T-helper 17 cell (primary cell): ENCODE measurements at places on chromosomes 1 and 21. TPM values are rescaled to one million over a fixed set of nuclear protein-coding genes. Genes with fewer than 3 reads are reported as not detected.

DNA sequence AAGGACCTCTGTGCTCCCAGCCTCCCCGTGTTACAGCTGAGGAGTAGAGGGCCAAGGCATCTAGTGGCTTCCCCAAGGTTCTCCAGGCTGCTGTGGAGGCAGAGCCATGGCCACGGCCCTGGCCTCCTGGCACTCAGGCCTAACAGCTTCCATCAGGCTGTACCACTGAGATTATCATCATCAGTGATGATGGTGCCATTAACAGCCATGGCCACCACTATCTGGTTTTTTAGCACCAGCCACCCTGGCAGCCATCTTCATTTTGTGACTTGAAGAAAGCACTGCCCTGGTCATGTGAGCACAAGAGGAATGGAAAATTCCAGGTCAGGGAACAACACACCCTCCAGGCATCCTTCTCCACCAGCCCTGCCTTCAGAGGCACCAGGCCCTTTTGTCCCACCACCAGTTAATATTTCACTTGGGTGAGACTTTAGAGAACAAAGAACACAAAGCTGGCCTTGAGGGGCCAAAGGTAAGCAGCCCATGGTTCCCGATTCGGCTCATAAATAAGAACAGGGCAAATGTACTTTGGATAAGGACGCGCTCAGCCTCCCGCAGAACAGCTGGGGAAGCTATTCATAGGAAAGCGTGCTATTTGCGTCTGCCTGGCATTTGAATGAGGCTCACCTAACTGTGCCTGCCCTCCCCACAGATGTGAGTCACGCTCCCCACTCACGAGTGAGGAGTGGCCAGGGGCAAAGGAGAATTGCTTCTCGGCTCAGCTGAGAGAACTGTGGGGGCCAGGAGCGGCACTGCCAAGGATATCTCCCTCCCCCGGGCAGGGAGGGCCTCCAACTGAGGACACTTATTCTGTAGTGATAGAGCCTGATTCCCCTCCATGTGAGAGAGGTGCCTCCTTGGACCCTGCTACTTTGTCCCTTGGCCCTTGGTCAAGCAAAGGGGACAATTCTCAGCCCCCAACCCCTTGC is 95.6 kb downstream of the CD58 start:
- H3K4me1 ChIP-seq = peaks cover 3% of the 10 kb centered on the region
- no peak overlapping the region for H3K4me3 ChIP-seq
- peaks cover 26% of the 10 kb centered on the region for H3K27me3 ChIP-seq
- no peak for DNase-seq
- H3K36me3 ChIP-seq = peaks cover 3% of the 10 kb centered on the region
- no peak overlapping the region for H3K27ac ChIP-seq

DNA sequence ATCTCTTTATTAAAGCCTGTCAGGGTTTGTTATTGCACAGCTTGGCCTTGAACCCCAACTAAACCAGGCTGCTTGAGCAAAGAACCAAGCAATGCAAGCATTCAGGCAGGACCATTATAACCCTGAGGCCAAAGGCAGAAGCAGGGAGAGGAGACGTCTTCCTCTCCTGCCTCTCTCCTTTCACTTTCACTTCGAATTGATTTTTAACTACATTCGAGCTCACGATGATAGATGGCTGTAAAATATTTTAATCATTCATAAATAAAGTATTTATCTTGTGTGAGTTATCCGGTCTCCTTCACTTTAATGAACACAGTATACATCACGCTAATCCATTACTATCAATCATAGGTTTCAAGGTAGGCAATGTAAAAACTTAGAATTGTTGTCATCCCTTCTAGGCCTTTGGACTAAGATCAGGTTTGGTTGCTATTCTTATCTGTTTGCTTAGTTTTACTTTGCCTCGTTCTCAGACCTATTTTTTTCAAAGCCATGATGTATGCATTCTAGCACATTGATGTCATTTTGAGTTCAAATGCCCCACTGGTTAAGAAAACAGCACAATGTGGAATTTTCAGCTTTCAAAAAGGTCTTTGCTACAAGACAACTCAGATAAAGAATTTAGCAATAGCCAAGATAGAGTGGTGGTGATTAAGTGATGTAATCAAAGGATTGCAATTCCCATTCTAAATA is 480.2 kb upstream of the RUNX1 start:
- peaks cover 31% of the 10 kb centered on the region for H3K4me1 ChIP-seq
- no peak for DNase-seq
- H3K27ac ChIP-seq = peak overlapping the region; percentile 91
- no peaks in the 10 kb centered on the region for H3K36me3 ChIP-seq

GRCh38 chr21:34981791-34982190 is 67.3 kb downstream of the RUNX1 start:
- DNase-seq = no peak
- peak overlapping the region; percentile 6 for H3K27ac ChIP-seq
- H3K27me3 ChIP-seq = no peaks in the 10 kb centered on the region
- H3K4me3 ChIP-seq = no peak overlapping the region
- H3K4me1 ChIP-seq = peaks cover 59% of the 10 kb centered on the region

TMEM61 gene
- not detected for total RNA-seq

DNA sequence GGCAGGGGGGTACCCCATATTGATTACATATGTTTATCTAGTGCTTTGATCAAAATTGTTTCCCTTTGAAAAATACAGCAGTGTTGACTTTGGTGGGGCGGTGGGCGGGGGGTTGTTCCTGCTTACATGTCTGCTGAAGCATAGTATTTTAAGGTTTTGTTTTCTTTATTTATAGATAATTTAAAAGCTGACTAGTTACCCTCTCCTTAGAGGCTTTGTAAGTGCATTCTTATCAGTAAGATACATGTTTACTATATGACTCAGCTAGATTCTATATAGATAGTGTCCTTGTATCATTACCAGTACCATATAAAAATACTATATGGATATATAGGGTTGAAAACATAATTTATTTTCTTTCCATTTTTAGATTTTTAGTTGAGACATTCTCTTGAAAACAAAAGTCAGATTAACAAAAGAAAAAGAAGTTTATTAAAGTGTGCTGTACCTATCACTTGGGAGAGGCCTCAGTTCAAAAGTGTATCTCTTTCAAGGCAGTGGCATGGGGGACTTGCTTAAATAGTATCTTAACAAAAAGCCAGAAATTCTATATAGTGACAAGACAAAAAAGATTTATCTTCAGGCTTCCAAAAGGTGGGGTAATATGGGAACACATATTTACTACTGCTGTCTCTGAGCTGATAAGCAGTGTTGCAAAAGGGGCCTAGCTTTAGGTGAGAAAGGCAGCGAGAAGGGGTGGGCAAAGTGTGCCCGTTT is 79.0 kb downstream of the HS2ST1 start:
- H3K4me3 ChIP-seq = no peak overlapping the region
- no peak overlapping the region for H3K27ac ChIP-seq
- H3K36me3 ChIP-seq = no peaks in the 10 kb centered on the region

- H3K4me3 ChIP-seq = no peak overlapping the region
- H3K27me3 ChIP-seq = no peaks in the 10 kb centered on the region
- H3K4me1 ChIP-seq = peaks cover 15% of the 10 kb centered on the region
Measured at GRCh38 chr1:51690285-51690961, 73.5 kb downstream of the OSBPL9 start.

OLFML2B gene
- not detected for total RNA-seq

DNA sequence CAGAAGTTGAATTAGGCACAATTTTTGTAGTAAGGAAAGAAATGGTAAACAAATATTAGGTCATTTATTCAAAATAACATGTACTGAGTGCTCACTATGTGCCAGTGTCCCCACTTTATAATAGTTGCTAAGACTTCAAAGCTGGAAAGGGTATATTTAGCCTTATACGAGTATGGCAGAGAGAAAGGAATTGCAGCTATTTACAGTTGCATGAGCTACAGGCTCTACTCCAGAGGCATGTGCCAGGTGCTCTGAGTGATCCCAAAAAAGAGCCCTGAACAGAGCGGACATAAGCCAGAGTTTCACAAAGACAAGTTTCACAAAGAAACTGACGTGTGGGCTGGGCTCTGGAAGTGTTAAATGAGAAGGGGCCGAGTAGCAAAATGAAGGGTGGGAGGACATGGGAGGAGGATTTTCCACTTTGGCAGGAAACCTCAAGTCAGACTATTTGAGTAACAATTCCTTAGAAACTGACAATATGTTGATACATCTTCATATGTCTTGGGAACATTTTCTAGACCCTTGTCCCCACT is 40.9 kb downstream of the FASLG start:
- H3K4me1 ChIP-seq = peaks cover 35% of the 10 kb centered on the region
- no peak for DNase-seq
- H3K27me3 ChIP-seq = no peaks in the 10 kb centered on the region
- H3K36me3 ChIP-seq = no peaks in the 10 kb centered on the region
- H3K4me3 ChIP-seq = peak overlapping the region; percentile 63

SNX7 gene
- 2.1 TPM for total RNA-seq

- peaks cover 2% of the 10 kb centered on the region for H3K36me3 ChIP-seq
- H3K27me3 ChIP-seq = peaks cover 19% of the 10 kb centered on the region
- no peak for DNase-seq
- peaks cover 7% of the 10 kb centered on the region for H3K4me1 ChIP-seq
Measured at GRCh38 chr1:103106426-103107341, 1.6 kb downstream of the COL11A1 start.

PRMT2 gene
- total RNA-seq = 89.1 TPM

DNA sequence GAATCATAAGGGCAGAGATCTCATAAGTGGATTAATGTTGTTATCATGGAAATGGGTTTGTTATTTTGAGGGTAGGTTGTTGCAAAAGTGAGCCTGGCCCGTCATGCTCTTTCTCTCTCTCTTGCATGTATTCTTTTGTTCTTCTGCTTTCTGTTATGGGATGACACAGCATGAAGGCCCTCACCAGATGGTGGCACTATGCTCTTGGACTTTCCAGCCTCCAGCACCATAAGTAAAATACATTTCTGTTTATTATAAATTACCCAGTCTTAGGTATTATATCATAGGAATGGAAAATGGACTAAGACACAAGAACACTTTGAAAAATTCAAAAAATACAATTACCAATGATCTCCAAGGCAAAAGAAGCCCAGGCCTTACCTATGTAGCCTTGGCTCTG is 676.1 kb downstream of the PTPRU start:
- H3K27ac ChIP-seq = no peak overlapping the region
- no peaks in the 10 kb centered on the region for H3K36me3 ChIP-seq
- H3K4me3 ChIP-seq = no peak overlapping the region

GRCh38 chr1:228471762-228472398 is 15.3 kb upstream of the RNF187 start:
- no peaks in the 10 kb centered on the region for H3K36me3 ChIP-seq
- DNase-seq = no peak
- H3K4me3 ChIP-seq = no peak overlapping the region
- H3K27me3 ChIP-seq = peaks cover 17% of the 10 kb centered on the region
- no peak overlapping the region for H3K27ac ChIP-seq

DNA sequence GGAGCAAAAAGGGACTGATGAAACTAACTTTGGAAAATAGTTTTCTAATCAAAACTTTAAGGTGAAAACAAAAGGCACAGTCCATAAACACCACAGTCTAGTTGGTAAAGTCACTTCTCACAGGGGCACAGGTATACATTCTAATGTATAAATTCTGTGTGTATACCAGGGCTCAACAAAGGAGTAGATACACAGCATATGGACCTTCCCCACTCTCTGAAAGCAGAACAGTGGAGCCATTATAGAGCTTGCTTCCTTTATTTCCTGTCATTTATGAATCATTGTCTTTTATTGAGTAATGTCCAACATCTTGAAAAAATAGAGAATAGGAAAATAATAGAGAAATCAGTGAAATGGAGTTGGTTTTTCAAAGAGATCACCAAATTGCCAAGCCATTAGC is 746.5 kb upstream of the CHRM3 start:
- no peak overlapping the region for H3K27ac ChIP-seq
- H3K27me3 ChIP-seq = no peaks in the 10 kb centered on the region
- H3K36me3 ChIP-seq = no peaks in the 10 kb centered on the region
- no peaks in the 10 kb centered on the region for H3K4me1 ChIP-seq
- no peak overlapping the region for H3K4me3 ChIP-seq
- no peak for DNase-seq

LCA5L gene
- total RNA-seq = not detected

ZNF648 gene
- not detected for total RNA-seq

GRCh38 chr1:153202006-153202405 is 1.2 kb upstream of the LELP1 start:
- no peak for DNase-seq
- H3K36me3 ChIP-seq = peaks cover 3% of the 10 kb centered on the region
- H3K27me3 ChIP-seq = peaks cover 61% of the 10 kb centered on the region
- H3K4me1 ChIP-seq = no peaks in the 10 kb centered on the region

AMY2A gene
- not detected for total RNA-seq

DNA sequence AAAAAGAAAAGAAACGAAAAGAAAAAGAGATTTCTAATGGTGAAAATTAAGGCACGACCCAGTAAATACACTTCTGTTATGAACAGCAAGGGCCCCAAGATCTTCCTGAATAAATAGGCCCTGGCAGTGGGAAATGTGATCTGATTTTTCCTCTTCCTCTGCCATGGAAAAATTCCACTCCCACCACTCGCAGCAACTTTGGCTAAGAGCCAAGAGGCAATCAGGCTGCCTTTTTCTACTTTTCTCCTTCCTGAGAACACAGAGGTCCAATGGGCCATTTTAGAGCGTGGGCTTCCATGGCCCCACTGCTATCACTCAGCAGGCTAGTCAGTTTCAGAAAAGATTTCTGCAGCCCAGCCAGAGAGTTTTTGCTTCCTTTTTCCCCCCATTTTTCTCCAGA is 33.7 kb upstream of the AK4 start:
- no peak overlapping the region for H3K4me3 ChIP-seq
- peaks cover 11% of the 10 kb centered on the region for H3K27me3 ChIP-seq
- H3K36me3 ChIP-seq = peaks cover 4% of the 10 kb centered on the region
- DNase-seq = no peak
- H3K27ac ChIP-seq = no peak overlapping the region

DNA sequence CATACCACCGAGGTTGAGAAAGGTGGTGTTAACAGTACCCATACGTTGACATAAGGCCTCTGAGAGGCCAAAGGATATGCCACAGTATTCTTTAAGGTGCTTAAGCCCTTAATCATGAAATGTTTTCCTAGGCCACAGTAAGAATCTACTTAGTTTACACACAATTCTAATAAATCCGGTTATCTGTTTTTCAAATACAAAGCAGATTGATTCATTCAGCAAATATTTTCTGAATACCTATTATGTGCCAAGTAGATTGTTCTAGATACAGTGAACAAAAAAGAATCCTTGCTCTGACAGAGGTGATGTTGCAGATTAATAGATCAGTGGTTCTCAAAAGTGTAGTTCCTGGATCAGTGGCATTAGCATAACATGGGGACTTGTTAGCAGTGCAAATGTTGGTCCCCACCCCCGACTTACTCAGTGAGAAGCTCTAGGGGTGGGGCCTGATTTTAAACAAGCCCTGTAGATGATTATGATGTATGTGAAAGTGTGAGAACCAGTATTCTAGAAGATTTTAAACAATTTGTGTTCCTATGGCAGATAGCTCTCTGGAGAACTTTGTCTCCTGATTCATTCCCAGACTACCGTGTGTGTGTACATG is 61.6 kb downstream of the NFIA start:
- peaks cover 2% of the 10 kb centered on the region for H3K36me3 ChIP-seq
- no peak overlapping the region for H3K4me3 ChIP-seq
- H3K4me1 ChIP-seq = peaks cover 2% of the 10 kb centered on the region
- H3K27me3 ChIP-seq = peaks cover 5% of the 10 kb centered on the region
- H3K27ac ChIP-seq = no peak overlapping the region

MX1 gene
- 58.6 TPM for total RNA-seq
